ENCODE measurements at places on chromosomes 2 and 18.

DNA sequence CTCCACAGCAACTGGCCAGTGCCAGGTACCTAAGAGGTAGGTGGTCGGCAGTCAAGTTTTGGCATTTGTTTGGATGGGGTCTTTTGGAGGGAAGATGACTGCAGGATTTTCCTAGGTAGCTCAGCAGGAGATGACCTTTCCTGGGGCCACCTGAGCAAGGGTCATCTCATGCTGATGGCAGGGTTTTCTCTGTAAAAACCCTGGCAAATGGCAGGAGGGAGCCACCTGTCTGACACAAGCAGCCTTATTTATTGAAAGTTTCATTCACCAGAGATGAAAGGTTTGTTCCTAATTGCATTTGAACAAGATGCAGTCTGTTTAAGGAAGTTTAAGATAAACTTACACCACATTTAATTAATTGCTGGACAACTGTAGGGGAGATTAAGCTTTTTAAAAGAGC is 31.6 kb upstream of the ACAA2 start:
- DNase-seq, result no peak

DNA sequence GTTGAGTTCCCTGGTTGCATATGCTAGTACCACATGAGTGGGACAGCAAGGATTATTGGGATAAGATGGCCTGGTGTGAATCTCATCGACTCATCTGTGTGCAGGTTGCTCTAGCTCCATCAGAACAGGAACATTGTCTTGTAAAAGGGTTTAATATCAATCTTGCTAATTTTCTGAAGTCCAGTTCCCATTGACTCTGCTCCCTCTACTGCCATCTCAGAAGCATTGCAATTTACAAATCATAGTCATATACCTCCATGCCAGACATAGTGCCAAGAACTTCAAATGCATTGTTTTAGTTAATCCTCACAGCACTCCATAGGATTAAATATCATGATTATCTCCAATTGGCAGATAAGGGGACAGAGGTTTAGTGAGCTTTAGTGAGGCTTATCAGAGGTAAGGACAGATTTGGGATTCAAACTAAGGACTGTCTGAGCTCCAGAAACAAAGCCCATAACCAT is 4.8 kb upstream of the STAT4 start:
- DNase-seq, result peak; percentile 63

GRCh38 chr2:12759248-12759647 is 42.5 kb downstream of the TRIB2 start:
- no peak for DNase-seq

- DNase-seq, result no peak
Observed at GRCh38 chr18:460791-461190, 39.7 kb downstream of the COLEC12 start.

DNA sequence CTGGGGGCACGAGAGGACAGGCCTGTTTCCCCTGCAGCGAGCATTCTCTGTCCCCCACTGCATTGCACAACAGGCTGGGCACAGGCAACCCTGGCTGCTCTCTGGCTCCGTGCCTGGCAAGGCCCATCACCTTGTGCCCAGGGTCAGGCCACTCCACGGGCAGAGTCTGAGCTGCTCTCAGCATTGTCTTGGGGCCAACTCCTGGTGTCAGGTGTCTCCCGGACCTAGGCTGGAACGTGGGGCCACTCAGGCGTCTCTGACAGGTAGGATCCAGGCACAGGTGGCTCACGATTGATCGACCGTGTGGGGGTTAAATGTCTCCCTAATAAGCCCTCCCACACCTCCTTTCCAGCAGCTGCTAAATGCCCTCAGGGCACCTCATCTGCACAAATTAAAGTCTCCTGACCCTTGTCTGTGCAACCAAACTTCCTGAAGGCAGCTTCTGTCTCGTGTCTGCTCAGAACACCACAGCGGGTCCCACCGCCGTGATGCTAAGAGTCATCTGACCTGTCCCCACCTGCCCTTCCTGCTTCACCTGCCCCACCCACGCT is 66.6 kb upstream of the GPC1 start:
- DNase-seq, result no peak

DNA sequence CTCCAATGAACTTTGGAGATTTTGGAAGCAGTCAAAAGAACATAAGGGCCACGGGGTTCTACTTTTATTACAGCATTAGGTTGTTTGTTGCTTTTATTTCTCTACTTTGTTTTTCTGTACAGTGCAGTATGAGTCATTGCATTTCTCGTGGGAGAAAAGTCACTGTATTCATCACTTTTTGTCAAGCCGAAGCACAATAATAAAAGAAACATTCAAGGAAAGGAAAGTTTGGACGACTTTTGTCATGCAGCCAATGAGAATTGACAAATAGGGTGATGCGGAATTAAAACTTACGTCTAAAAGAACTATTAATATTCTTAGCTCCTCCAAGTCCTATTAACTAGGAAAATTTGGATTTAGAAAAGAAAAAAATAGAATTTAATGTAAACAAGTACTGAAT is 209.9 kb downstream of the TMEM182 start:
- DNase-seq, result no peak

DNA sequence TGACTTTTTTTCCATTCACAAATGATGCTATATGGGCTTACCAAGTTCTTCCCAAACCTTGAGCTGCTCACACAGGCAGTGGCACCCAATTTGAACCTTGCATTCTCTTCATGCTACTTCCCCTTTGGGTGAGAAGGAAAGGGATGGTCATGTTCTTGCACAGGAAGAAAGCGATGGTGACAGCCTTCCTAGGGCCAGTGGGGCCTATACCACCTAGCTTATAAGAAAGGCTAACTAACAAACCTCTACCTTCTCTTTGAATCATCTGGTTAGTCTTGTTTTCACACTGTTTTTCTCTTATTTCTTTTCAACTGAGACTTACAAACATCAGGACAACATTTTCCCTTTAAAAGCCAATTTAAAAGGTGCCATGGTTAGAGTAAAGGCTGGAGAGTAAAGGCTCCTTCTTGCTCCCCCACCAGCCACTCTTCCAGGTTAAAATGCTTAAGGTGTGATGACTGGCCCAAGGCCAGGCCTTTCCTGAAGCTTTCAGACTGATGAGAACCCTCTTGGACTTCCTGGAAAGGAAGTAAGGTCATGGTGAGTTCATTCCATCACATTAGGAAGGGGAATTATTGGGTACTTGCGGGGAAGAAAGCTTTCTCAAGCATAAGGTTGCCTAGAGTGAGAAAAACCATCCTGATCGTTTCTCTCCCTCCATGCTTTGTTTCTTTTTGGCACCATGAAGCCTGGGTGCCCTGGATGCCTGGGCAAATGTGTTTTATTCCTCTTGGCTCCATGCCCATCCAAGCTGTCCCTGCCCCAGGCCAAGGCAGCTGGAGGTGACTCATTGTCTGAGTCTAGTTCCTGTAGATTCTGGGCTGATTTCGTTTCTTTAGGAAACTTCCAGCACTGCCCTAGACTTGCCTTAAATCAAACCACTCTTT is 41.4 kb upstream of the ITGB6 start:
- DNase-seq, result no peak

DNA sequence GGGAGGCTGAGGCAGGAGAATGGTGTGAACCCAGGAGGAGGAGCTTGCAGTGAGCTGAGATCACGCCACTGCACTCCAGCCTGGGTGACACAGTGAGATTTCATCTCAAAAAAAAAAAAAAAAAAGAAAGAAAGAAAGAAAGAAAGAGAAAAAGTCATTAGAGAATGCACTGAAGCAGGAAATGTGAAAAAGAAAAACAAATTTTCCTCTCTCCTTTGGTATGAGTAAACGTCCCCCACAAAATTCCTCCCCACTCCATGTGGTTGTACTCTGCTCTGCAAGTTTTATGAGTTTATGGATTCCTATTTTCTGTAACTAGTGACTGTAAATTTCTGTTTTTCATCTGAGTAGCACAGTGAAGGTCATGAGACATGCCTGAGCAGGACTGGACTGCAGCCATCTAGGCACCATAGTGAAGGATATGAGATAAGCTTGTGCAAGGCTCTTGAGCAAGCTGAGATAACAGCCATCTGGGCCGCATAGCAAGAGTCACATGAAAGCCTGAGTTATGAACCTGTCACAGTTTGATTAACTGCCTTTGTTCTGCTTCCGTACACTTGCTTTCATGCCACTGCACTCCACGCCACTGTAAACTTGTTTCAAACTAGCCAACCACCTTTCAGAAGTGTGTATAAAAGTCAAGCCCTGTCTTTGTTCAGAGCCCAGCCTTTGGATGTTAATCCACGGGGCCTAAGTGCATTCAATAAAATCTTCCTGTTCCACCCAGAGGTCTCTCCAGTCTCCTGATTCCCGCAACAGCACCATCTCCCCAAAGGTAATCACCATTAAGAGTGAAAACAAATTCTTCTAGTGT is 50.2 kb downstream of the SKA1 start:
- DNase-seq, result no peak

DNA sequence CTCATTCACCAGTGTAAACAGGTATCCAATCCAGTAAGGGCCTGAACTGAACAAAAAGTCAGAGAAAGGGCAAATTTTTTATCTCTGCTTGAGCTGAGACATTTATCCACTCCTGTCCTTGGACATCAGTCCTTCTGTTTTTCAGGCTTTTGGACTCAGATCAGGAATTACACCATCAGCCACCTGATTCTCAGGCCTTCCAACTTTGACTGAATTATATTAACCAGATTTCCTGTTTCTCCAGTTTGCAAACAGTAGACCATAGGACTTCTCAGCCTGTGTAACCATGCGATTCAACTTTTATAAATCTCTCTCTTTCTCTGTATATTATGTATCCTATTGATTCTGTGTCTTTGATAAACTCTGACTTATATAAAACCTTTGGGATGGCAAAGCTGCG is 289.3 kb upstream of the CDH2 start:
- no peak for DNase-seq

DNA sequence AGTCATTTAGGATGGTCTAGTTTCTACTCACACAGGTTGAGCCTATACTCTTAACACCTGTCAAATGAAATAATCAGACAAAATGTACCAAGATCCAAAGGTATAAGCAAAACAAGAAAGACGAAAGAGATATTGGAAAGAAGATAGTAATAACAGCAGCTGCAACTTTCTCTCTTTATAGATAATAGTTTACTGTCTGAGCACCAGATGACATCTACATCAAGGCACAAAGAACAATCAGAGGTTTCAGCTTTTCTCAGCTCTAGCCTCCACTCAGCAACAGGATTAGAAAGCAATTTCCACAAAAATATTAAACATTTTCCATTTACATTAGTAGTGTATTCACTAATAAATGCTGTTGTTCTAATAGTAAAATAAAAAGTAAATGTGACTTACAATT is 66.3 kb downstream of the RTTN start:
- no peak for DNase-seq

- no peak for DNase-seq
Observed at GRCh38 chr2:216133397-216133796, 24.2 kb downstream of the XRCC5 start.
